K562 (cell line): ENCODE measurements at places on chromosomes 11 and 22. TPM values are rescaled to one million over a fixed set of nuclear protein-coding genes. Genes with fewer than 3 reads are reported as not detected.

The INPP5J gene
- 5.4 and 6.0 TPM in 2 replicates for polyA plus RNA-seq

GRCh38 chr11:125926682-125927081 lies 19.2 kb upstream of the VSIG10L2 start:
- no peak for DNase-seq

DNA sequence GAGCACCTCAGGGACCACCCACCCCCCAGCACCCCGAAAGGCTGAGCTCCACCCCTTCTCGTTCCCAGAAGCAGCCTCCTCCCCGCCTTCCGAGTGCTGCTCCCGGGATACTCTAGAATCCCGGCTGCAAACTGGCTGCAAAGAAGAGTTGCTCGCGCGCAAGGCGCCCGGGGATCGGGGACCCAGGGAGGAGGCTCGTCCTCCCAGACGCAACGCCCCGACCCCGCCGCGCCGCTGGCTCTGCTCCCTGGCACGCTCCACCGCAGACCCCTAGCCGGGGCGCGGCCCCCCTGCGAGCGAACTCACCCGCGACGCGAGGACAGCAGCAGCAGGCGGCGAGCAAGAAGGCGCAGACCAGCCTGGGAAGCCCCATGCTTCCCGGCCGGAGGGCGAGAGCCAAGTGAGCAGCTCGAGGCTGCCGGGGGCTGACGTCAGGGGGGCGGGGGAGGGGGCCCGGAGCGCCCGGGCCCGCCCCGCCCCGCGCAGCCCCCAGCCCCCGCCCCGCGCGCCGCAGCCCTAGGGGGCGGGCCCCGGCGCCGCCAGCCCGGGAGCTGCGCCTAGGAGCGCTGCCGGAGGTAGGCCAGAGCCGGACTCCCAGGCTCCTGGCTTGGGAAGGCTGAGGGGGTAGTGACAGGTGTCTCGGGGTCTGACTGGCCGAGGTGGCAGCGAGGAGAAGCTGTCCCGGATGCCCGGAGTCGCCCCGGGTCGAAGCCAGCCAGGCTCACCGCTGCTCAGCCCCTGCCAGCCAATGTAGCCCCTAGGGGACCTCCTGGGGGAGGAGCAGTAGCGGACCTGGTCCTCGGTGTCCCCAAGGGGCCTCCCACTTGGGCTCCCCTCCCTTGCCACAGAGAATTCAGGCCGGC lies at the start of gene MCAM:
Gene MCAM, minus strand, starts transcription at position 402 of the 863 bp plus-strand sequence. Its CDS starts 29 bp downstream, at position 373.
- DNase-seq: peak; percentile 92

- DNase-seq: no peak
These were observed 5.6 kb upstream of the WT1 start for GRCh38 chr11:32440916-32441315.

The ANGPTL5 gene
- not detected in 2 replicates for polyA plus RNA-seq

DNA sequence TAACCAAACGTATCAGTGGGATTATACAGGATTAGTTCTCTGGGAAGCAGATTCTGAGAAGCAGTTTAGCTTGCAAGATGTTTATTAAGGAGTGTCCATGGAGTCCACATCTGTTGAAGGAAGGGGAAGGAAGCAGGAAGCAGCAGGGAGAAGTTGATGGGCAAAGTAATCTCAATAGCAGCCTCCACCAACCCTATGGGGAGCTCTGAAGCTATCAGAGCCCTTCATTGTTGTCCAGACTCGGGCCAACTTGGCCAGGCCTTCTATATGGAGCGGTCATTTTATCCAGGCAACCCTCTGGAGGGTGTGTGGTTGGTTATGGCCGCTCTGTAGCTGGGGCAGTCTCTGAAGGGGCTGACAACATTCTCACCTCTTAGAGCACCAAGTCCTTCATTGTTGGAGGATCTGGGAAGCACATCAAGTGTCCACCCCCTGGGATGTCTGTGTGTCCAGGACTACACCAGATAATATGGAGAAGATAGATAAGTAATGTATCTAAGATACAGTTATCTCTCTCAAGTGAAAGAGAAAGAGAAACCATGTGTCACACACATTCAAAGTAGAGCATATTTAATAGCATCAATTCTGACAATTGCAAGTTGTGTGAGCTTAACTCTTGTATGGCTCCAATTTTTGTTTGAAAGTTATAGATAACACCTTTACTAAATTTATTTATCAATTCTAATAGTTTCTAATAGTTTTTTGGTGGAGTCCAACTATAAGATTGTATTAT lies 101.7 kb upstream of the TRIM77 start:
- no peak for DNase-seq
